ENCODE measurements at places on chromosomes 16 and 17.

GRCh38 chr16:57127037-57127763, 34.8 kb downstream of the CPNE2 start:
- no peak for DNase-seq

GRCh38 chr17:72970246-72970645, 122.2 kb downstream of the SLC39A11 start:
- DNase-seq: no peak

DNA sequence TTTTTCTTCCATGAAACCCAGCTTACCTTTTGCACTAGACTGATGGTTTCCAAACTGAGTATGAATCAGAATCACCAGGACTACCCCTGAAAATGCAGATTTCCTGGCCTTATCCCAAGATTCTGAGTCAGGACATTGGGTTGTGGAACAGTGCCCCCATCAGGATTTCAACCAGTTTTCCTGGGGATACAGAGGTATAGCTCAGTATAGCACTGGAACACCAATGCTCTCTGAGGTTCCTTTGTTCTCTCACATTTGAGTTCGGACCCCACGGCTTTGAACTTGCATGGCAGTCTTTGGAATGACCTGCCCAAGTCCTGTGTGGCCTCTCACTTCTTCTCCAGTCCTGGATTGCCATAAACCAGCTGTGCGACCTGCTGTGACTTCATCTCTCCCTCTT, 12.8 kb upstream of the CCL8 start:
- DNase-seq: peak; percentile 74

GRCh38 chr16:9259914-9260608, 168.6 kb downstream of the HAPSTR1 start:
- DNase-seq: no peak

DNA sequence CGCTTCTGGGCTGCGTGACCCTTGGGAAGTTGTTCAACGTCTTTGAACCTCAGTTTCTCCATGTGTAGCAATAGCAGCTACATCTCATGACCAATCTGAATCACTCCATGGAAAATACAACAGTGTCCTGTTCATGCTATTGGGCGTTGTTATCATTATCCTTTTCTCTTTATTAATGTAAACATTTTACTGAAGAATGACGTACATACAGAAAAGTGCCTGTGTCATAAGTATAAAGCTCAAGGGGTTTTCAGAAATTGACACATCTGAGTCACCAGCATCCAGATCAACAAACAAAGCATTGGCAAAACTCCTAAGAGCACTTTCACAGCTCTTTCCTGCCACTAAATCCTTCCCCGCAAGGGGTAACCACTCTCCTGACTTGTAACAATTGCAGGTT, 438.4 kb downstream of the XYLT1 start:
- DNase-seq: no peak

- DNase-seq: no peak
These were observed 25.5 kb upstream of the MAP3K14 start for GRCh38 chr17:45342306-45342705.

GRCh38 chr16:84503751-84504395, 586 bp downstream of the MEAK7 start:
- no peak for DNase-seq

DNA sequence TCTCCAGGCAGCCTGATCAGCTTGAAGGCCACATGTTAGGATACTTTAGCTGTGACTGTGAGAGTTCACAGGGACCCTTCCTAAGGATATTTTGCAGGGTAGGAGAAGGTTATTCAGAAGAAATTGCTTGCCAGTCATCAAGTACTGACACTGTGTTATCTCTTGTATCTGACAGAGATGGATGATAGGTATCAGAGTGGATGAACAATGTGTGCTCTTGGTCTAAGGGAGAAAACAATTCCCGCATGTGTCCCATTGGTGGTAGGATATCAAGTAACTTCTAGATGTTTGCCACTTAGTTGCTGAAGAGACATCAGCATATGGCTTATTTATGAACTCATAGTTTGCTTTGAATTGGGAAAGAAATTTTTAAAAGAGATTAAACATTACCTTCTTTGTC, 219.3 kb downstream of the SPECC1 start:
- no peak for DNase-seq

GRCh38 chr17:72366626-72367025, 245.8 kb downstream of the SOX9 start:
- no peak for DNase-seq

- no peak for DNase-seq
These were observed 47.3 kb downstream of the BRIP1 start for GRCh38 chr17:61815863-61816503.

DNA sequence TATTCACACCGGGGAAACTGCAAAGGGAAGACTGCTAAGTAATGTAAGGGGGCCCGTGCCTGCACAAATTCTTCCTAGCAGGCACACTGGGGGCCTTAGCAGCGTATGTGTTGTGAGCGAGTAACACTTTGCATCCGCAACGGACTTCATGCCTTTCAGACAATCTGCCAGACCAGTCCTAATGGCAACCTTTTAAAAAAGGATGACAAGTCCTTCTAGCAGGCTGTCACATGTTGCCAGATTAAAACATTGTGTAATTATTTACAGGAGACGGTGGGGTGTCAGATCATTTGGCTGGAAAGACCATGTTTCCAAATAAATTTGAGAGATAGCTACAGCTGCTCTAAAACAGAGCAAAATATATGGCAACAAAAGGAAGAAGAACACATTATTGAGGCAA, 46.1 kb downstream of the CPPED1 start:
- no peak for DNase-seq

DNA sequence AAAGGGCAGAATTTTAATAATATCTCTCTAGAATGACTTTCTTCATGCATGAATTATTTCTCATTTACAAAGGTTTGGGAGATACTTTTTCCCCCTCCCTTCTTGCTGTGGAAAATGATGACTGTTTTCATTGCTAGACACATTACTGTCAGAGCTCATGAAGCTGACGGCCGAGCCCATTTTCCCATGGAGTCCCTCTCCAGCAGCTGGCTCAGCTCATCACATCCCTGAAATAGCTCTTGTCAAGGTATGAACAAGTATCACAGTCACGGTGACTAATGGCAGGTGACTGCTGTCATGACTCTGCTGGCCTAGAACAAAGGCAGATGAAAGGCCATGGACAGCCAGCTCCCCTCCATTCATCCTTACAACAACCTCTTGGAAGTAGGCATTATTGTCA, 208.1 kb downstream of the ABCC12 start:
- DNase-seq: no peak

DNA sequence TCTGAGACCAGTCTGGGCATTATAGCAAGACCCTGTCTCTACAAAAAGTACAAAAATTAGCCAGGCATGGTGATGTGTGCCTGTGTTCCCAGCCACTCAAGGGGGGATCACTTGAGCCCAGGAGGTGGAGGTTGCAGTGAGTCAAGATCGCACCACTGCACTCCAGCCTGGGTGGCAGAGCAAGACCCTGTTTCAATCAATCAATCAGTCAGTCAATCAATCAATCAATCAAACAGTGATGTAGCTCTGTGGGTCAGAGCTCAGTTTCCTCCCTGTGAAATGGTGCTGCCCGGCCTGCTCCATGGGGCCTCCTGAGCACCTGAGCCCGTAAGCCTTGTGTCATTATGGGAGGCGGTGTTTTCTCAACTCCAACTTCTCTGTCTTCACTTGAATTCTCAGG, 167.1 kb upstream of the CIBAR2 start:
- DNase-seq: no peak

DNA sequence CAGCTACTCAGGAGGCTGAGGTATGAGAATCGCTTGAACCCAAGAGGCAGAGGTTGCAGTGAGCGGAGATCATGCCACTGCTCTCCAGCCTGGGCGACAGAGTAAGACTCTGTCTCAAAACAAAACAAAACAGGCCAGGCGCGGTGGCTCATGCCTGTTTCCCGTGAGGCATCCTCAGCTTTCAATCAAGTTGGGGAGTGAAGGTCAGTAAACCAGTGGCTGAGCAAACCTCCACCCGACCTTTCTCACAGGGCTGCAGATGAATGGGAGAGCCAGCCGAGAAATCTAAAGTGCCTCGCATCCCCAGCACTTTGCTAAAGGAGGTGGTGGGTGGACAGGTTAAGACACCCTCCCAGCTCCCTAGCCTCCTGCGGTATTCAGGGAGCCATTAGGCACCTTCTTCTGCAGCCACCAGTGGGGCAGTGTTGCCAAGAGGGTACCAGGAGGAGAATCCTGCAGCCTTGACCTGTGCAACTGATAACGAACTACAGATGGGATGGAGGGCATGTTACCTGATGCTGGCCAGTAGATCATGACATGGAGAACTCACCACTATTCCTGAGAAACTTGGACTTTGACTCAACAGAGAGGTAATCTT, 59.0 kb downstream of the KPNA2 start:
- DNase-seq: no peak

DNA sequence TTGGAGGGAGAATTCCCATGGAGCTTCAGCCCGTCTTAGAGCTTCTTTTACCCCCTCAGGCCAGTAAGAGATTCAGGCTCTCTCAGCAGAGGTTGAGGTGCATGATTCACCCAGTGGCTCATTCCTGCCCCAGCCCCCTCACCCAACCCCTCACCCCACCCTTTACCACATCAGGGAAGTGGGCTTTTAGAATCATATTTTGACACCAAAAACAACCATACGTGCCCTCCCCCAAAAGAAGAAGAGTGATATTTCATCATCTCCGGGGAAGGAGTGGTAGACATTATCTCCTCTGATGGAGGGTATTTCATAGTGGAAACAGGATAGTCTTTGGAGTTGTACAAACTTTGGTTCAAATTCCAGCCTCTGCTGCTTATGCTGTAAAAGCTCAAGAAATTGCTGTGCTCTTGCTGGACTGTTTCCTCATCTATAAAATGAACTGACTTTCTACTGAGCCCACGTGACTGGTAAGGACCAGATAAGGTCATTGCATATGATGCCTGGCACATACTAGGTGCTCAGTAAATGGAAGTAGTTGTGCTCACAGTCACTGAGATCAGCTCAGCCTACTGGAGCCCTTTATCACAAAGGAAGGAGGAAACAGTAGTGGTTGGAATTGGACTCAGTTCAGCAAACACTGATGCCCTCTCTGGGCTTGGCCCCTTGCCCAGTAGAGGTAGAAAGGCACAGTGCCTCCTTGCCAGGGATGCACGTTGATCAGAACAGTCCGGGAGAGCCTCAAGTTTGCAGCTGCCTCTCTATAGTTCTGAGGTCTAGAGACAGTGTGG, 18.3 kb upstream of the CCL5 start:
- no peak for DNase-seq

GRCh38 chr16:2985893-2986355, 5.7 kb upstream of the PKMYT1 start:
- no peak for DNase-seq

GRCh38 chr17:43753493-43754129, 5.0 kb downstream of the SOST start:
- DNase-seq: no peak

GRCh38 chr17:82956146-82956725, 116.4 kb upstream of the ZNF750 start:
- no peak for DNase-seq

DNA sequence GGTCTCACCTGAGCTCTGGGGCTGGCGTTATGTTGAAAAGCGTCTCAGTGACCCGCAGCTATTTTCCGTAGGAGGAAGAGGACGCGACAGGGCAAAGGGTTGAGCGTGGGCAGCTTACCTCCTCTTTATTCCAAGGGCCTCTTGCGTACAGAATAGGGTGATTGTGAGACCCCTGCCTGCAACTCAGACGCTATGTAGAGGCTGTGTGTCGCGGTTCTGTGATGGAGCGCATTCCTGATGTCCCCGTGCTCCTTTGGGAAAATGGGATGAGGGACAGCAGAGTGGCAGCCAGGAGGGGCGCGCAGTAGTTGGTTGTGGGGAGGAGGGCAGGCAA, 531 bp upstream of the CDH8 start:
- DNase-seq: no peak

DNA sequence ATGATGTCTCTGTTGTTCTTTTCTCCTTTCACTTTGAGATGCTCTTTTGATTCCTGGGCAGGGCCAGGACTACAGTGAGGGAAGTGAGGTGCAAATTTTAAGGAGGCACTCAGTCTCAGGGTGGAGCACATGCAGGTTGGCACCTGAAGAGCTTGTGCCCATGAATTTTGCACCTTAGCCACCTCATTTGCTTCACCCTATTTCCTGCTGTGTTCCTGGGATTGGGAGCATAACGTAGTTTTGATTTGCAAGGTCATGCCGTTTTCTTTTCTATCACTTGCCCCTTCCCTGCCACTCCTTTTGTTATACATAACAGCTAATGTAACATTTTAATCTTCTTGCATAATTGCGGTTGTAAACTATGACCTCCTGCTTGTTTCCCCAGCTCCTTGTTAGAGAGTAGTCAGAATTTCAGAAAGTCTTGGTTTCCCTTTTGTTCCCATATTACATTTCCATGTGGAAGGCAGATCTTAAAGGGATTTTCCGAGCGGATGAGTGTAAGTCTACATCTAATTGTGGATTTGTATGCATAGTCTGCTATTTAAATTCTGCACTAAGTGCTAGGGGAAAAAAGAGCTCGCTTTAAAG, 9.8 kb downstream of the PMFBP1 start:
- DNase-seq: no peak

GRCh38 chr17:29777663-29778062, 152.4 kb downstream of the SSH2 start:
- DNase-seq: no peak

GRCh38 chr17:77180503-77181357, 40.0 kb downstream of the SEC14L1 start:
- no peak for DNase-seq

DNA sequence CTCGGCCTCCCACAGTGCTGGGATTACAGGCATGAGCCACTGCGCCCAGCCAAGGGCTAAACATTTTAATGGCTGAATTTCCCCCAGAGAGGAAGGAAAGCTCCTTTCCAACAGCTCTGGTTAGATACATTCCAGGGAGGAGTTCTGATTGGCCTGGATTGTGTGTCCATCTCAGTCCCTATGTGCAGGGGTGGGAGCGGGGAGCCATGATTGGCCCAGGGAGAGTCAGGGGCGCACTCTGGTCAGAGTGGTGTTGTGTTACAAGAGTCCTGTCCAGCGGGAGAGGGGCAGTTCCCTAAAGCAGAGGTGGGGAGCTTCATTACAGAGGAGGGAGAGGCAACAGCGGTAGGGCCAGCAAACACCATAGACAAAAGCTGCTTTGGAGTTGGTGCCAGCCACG, 75.0 kb downstream of the RAP1GAP2 start:
- no peak for DNase-seq

DNA sequence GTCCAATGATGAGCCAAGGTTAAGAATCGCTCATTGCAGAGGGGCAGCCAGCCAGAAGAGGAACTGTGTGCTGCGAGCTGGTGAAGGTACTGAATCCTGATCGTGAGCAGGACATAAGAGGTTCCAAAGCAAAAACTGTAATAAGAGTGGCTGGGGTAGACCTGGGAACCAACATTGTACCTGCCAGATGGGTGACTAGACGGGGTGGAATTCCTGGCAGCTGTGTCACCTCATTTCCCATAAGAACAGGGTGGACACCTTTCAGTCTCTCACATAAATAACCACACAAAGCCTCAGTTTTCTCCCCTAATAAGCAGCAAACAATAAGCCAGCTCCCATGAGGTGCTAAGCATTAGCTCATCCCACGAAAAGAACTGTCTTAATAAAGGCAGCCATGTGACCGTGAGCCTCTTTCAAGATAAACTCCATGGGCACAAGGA, 290.3 kb downstream of the SOX9 start:
- DNase-seq: no peak

Measured in astrocyte of the cerebellum (primary cell).